Activated CD8-positive, alpha-beta memory T cell treated with anti-CD3 and anti-CD28 coated beads for 1 hour (primary cell): ENCODE measurements at places on chromosomes 13 and 19.
A peak's percentile ranks its signal among the peaks of the same experiment; 100 is the strongest.

GRCh38 chr13:43799191-43799590, 12.4 kb upstream of the ENOX1 start:
- no peak for DNase-seq

GRCh38 chr19:35029737-35030256, 473 bp upstream of the SCN1B start:
- no peak for DNase-seq

GRCh38 chr13:51364404-51365008, 25.0 kb downstream of the SERPINE3 start:
- DNase-seq, result no peak

- no peak for DNase-seq
These were observed 4.7 kb upstream of the ZNF813 start for GRCh38 chr19:53462861-53463260.

DNA sequence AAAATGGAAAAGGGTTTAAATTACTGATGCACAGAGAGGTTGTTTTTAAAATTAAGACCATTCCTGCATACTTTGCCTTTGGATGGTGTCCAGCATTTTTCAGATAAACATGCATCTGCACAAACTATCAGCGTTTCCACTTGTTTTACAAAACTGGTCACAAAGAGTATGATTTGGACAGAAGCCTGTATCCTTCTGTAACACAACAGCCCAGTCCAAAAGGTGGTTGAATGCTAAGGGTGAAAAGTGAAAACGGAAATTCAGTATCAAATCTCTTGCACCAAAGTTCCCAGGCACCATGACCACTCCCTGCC, 21.7 kb upstream of the DOCK9 start:
- DNase-seq, result no peak

- DNase-seq, result no peak
These were observed 194.5 kb downstream of the VWA8 start for GRCh38 chr13:41766439-41766838.

DNA sequence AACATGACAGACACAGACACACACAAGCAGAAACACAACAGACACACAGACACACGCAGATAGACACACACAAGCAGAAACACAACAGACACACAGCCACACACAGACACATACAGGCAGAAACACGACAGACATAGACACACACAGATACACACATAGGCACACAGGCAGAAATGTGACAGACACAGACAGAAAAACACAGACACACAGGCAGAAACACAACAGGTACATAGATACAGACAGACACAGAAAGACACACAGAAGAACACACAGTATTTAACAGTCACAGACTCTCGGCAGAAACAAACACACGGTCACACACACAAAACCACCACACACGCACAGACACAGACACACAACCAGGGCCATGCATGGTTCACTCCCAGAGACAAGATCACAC, 905 bp downstream of the TBXA2R start:
- DNase-seq, result no peak

- DNase-seq, result no peak
These were observed 24.1 kb downstream of the LHFPL6 start for GRCh38 chr13:39578821-39579291.

DNA sequence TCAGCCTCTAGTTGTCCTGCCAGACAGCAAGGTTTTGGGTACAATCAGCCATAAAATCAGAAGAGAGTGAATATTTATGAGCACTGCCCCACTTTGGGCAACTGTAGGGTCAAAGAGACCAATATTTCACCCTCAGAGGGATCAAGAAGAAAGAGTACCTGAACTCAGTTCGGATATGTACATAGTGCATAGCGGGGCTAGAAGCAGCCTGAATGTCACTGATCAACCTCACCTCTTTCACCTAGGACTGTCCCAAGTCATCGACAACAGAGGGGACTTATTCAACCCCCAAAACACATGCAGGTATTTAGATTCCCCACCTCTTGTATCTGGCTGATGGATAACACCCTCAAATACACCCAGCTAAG, 446.9 kb downstream of the COG6 start:
- no peak for DNase-seq

DNA sequence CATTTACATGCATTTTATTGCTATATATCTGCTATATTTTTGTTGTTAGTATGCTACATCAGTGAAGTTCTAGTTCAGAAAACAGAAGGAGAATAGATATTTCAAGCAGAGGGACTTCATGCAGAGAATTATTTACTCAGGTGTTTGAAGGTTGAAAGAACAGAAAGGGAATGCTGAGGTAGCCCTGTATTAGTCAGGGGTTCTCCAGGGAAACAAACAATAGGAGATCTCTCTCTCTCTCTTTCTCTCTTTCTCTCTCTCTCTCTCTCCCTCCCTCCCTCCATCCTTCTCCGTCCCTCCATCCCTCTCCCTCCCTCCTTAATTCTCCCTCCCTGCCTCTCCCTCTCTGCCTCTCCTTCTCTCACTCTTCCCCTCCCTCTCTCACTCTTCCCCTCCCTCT, 114.3 kb upstream of the TDRD3 start:
- DNase-seq, result no peak

DNA sequence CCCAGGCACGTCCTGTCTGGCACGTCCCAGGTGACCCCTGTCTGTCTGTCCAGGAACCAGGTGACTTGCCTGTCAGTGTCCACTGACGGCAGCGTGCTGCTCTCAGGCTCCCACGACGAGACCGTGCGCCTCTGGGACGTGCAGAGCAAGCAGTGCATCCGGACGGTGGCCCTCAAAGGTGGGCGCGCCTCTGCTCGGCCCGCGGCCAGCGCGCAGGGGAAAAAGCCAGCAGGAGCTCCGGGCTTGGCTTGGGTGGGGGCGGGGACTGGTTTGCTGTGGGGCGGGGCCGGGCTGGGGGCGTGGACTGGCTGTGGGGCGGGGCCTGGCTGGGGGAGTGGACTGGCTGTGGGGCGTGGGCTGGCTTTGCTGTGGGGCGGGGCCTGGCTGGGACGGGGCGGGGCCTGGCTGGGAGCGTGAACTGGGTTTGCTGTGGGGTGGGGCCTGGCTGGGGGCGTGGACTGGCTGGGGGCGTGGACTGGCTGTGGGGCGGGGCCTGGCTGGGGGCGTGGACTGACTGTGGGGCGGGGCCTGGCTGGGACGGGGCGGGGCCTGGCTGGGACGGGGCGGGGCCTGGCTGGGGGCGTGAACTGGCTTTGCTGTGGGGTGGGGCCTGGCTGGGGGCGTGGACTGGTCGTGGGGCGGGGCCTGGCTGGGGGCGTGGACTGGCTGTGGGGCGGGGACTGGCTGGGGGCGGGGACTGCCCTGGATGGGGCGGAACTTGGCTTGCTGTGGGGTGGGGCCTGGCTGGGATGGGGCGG, 7.2 kb downstream of the WDR18 start:
- DNase-seq, result peak; percentile 36

- no peak for DNase-seq
These were observed 39.1 kb downstream of the ACTN4 start for GRCh38 chr19:38686530-38686888.

GRCh38 chr19:51431124-51431523, 13.7 kb upstream of the SIGLEC10 start:
- DNase-seq, result no peak

DNA sequence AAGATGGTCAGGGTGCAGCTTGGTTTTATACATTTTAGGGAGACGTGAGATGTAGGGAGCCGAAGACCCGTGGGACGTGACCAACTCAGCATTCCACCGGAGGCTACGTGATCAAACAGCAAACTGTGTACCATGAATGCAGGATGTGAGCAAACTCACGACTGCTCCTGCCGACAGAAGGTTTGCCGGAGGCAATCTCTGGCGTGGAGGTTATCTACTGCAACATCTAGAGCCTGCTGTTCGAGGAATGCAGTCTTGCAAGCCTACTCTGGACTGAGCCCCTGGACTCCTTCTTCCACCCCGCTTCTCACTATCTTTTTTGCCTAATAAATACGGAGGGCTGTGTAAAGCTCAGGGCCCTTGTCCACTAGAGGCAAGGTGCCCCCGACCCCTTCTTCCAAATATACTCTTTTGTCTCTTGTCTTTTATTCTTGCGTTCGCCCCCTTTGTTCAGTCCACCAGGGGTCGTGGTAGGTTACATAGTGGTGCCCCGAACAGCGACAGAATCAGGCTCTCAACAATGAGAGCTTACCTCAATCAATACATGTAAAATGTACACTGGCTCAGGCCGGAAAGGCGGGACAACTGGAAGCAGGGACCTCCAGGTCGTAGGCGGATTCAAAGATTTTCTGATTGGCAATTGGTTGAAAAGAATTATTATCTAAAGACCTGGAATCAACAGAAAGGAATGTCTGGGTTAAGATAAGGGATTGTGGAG, 8.9 kb upstream of the OR1I1 start:
- DNase-seq, result no peak

DNA sequence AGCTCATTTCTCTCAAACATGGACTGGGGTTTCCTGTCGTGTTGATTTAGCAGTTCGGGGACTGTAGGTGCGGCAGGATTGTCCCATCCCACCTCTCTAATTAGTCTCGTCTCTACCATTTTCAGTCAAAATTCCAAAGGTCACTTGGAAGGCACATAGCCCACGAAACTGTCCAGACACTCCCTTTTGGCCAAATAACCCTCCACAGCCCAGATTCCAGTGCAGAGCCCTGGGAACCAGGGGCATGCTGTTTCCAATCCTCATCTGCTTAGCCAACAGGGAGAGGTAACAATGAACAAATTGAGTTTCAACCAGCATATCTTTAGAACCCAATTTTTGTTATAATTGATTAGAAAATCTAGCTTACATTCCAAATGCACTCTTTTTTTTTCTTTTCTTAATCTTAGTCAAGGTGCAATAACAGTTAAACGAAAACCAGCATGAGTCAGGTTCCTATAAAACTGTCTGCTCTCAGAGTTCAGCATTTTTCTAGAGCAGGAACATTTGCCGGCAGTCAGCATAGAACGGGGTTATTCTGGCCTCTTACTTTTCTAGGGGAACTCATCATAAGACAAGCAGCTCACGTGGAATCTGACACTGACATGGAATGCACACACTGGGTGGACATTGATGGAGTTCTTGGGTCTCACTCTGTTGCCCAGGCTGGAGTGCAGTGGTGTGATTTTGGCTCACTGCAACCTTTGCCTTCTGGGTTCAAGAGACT, 14.4 kb upstream of the CEBPA start:
- no peak for DNase-seq

DNA sequence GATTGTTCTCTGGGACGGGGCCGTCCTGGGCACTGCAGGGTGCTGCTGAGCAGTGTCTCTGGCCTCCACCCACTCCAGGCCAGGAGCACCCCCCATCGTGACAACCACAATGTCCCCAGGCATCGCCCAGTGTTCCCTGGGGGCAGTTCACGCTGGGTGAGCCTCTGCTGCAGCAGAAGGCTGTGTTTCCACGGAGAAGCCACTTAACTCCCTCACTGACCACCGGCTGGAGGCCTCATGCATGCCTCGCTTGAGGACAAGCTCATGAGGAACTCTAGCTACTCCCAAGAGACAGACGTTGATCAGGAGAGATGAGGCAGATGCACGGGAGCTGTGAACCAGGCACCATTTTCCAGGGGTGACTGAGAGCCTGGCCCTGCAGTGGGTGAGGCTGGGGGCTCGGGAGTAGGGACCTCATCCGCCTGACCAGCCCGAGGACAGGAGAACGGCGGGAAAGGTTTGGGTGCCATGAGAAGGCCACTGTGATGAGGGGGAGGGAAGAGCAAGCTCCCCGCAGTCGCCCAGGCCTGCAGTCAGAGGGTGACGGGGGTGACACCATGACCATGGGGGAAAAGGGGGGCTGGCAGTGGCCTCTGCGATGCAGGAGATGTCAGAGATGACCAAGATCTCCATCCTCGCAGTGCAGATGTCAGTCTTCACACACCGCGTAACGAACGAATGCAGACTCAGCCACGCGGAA, 5.1 kb downstream of the SLC39A3 start:
- no peak for DNase-seq

- no peak for DNase-seq
These were observed 20.4 kb downstream of the MPND start for GRCh38 chr19:4363571-4364304.

DNA sequence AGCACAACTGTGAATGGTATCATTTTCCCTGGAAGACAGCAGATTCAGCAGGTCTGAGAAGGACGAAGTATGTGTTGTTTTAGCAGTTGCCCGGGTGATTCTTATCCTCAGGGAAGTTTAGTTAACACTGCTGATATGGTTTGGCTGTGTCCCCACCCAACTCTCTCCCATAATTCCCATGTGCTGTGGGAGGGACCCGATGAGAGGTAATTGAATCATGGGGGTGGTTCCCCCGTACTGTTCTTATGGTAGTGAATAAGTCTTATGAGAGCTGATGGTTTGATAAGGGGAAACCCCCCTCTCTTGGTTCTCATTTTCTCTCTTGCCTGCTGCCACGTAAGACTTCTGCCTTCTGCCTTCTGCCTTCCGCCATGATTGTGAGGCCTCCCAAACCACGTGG, 81.0 kb upstream of the UBAC2 start:
- no peak for DNase-seq

DNA sequence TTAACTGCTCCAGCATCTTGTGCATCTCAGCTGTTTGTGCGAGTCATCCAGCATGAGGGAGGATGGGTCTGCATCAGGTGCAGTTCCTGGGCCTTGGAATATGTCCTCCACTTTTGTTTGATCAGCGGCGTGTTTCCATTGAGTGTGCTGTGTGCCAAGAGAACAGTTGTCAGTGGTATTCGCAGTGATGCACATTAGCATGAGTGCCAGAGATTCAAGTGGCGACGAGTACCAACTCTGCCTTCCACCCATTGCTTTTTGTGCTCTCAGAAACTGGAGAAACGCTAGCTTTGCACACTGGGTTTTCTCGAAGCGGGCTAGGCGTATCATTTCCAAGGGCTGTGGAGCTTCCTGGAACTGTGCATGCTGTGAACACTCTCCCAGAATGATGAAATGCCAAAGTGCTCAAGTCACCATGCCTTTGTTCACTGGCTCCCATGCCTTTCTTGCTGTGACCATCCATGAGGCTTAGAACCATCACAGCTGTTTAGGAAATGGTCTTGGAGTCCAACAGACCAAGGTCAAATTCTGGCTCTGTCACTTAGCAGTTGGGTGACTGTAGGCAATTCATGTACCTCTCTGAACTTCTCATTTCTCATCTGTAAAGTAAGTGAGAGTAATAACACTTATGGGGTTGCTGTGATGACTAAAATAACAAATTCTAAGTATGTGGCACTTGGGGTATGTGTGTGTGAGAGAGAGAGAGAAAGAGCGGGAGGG, 18.4 kb downstream of the LRCH1 start:
- DNase-seq, result no peak

GRCh38 chr19:55158848-55159749, 1.6 kb upstream of the TNNI3 start:
- no peak for DNase-seq

DNA sequence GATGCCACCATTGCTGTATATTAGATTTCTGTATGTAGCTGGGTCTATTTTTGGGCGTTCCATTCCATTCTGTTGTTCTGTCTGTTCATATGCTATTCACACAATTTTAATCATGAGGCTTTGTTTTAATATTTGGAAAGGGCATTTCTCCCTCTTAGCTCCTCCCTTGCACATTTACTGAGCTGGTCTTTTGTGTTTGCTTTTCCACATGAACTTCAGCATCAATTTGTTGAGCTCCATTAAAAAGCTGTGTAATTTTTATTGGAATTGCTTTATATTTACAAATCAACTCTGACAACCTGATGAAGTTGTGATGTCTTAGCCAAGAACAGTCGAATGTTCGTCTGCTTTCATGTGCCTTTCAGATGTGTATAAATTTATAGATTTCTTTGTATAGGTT, 14.0 kb downstream of the WASF3 start:
- DNase-seq, result no peak
